Ovary (tissue), 10 donors: ENCODE measurements at places on chromosomes 7 and 10. TPM values are rescaled to one million over a fixed set of nuclear protein-coding genes. Genes with fewer than 3 reads are reported as not detected.

GRCh38 chr7:33904681-33905388 lies 504 bp upstream of the BMPER start:
- peak overlapping the region; percentile 71 for H3K27ac ChIP-seq
- no peaks in the 10 kb centered on the region for H3K36me3 ChIP-seq
- H3K4me3 ChIP-seq: peak overlapping the region; percentile 60
- H3K4me1 ChIP-seq: peaks cover 2% of the 10 kb centered on the region
- DNase-seq: peak; percentile 61
- no peaks in the 10 kb centered on the region for H3K27me3 ChIP-seq

GRCh38 chr7:1802899-1803298 lies 132.8 kb downstream of the ELFN1 start:
- no peak overlapping the region for H3K27ac ChIP-seq
- no peak overlapping the region for H3K4me3 ChIP-seq
- DNase-seq: no peak
- H3K27me3 ChIP-seq: no peaks in the 10 kb centered on the region

DNA sequence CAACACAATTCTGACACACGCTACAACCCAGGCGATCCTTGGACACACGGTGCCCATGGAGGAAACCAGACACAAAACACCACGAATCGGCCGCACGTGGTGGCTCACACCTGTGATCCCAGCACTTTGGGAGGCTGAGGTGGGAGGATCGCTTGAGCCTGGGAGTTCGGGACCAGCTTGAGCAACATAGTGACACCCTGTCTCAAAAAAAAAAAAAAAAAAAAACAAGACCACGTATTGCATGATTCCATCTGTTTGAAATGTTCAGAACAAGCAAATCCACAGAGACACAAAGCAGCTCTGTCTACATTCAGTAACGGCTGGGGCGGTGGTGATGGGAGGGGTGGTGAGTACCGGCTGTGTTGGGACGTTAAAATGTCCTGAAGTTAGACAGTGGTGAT lies 25.2 kb downstream of the ADAP1 start:
- DNase-seq: no peak
- no peak overlapping the region for H3K4me3 ChIP-seq
- H3K27me3 ChIP-seq: no peaks in the 10 kb centered on the region
- no peaks in the 10 kb centered on the region for H3K36me3 ChIP-seq

The JCAD gene
- 46.5 TPM for total RNA-seq

The SPDYE2 gene
- 0.20 TPM for total RNA-seq
